ENCODE measurements at places on chromosomes 11 and 22. TPM values are rescaled to one million over a fixed set of nuclear protein-coding genes. Genes with fewer than 3 reads are reported as not detected.

GRCh38 chr22:28714043-28714628 lies 27.5 kb downstream of the CHEK2 start:
- no peak for DNase-seq

DNA sequence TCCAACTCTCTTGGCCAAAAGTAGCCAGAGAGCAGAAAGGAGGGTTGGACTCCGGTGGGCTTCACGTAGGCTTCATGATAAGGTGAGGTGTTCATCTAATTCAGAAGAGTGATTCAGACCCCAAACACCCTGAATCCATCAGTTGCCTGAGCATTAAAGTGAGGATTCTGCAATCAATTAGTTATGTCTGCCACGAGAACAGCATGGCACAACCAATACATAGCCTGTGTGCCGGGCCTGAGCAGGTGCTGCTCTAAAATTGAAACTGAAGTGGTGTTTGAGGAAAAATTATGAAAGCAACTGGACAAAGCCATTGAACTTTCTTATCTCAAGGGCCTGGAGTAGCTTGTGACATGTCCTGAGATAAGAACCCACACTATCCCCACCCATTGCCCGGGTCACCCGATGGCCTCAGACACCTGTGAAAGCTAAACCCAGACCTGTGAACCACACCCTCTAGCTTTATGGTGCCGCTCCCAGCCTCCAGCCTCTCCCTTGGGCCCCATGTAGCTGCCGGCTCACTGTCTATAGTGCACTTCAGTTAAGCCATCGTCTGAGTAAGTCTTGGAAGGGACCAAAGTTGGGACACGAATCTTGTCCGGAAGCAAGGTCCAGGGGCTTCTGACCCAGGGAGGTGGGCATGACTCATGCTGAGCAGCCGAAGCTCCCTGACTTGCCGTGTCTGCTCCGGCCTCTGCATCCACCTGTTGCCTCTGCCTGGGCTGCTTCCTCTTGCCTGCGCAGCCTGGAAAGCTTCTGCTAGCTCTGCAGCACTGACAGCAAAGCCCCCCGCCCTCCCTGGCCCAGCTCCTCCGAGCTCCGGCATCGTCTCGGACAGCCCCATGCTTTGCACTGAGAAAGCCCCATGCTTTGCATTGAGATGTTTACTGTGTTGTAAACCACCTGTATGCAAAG lies 5.7 kb upstream of the MYEOV start:
- DNase-seq: no peak

- no peak for DNase-seq
Observed at GRCh38 chr11:10450462-10451425, 4.3 kb upstream of the AMPD3 start.

CNTF gene
- polyA plus RNA-seq: 2.0 TPM

DEPDC7 gene
- 8.6 TPM for polyA plus RNA-seq

KCNE3 gene
- polyA plus RNA-seq: 26.1 TPM
